ENCODE measurements at places on chromosomes 5 and 9.
A peak's percentile ranks its signal among the peaks of the same experiment; 100 is the strongest.

GRCh38 chr9:26437056-26437711, 455.4 kb downstream of the CAAP1 start:
- no peak for DNase-seq

DNA sequence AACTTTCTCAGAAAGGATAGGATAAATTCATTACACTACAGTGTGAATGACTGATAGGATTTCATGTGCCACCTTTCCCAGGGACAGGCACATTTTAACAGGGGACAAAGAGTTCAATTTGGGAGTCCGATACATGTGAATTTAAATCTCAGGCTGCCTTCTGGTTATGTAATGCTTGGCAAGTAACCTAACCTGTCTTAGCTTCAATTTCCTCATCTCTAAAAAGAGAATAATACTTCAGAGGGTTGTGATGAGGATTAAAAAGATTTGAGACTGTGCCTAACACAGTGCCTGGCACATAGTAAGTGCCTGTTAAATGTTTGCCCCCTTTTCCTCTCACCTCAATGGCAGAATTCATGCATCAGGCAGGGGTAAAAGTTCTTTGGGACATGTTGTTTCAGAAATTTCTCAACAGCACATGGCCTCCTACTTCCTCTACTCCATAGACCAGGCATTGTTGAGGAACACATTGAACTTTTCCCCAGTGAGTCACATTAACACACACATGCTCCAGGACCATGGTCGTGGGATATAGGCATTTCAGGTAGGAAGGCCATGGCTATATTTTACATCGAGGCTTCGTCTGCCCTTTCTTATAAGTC, 94.6 kb upstream of the EGFLAM start:
- no peak for DNase-seq

GRCh38 chr5:96627792-96628398, 34.3 kb upstream of the CAST start:
- DNase-seq, result no peak

DNA sequence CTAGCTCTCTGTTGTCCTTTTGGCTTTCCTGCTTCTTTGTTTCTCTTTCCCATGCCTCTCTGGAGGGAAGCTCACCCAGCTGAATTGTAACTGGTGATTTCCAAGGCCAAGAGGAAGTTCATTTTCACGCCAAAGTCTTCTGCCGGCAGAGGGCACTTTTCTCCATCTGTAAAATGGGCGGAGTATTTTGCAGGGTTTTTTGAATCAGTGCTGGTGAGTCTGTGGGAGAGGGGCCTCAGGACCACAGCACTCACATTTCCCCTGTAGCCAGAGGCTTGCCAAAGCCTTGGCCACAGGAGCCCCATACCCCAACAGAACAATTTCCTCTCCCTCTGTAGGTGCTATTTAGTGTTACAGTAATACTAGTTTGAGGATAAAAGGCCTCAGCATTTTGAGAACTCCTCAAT, 42.3 kb upstream of the MATR3 start:
- DNase-seq, result no peak

- no peak for DNase-seq
These were observed 355.3 kb downstream of the PRELID2 start for GRCh38 chr5:145479857-145480256.

GRCh38 chr9:26950521-26950920, 3.5 kb upstream of the PLAA start:
- no peak for DNase-seq

- no peak for DNase-seq
These were observed 656.5 kb downstream of the TLE1 start for GRCh38 chr9:81032831-81033230.

DNA sequence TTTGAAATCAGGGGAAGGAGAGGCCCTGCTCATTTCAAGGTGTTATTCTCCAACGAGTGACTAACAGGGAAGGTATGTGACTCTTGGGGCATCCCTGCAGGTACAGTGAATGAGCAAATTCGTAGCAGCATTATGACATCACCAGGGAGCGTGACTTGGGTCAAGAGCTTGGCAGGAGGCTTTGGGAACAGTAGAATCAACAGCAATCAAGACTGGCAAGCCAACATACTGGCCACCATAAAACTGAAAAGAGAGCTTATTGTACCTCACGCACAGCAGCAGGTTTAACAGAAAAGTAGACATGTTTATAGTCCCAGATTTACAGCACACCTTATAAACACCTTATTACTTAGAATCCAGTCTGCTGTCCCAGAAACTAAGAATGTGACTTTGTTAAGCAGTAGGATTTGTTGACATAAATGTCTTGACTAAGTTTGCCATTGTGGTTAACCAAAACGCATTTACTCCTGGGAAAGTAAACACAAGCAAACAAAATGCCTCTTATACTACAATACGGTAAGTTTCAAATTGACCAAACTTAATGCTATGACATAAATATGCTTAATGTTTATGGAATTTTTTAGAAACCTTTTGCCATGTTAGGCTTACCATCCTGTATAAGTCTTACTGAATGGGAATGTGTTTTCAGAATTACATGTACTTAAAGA, 297.8 kb downstream of the NPR3 start:
- no peak for DNase-seq

DNA sequence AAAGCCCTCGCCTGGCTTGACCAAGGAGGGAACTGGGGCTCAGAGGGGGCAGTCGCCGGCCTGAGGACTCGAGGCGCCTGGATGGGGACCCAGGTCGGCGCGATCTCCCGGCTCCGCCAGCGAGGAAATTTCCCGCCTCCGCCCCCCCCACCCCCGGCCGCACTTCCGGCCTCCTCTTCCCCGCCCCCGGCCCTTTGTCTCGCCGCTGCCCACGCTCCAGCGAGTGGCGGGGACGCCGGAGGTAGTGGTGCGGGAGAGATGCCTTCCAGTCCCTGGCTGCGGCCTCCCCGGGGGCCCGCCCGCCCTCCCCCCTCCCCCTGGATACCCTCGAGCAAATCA, 448 bp upstream of the GPRIN1 start:
- DNase-seq, result no peak

GRCh38 chr9:113963017-113963620, 87.0 kb downstream of the ZNF618 start:
- DNase-seq, result peak; percentile 60

- no peak for DNase-seq
These were observed 284.2 kb downstream of the NSG2 start for GRCh38 chr5:174329738-174330137.

DNA sequence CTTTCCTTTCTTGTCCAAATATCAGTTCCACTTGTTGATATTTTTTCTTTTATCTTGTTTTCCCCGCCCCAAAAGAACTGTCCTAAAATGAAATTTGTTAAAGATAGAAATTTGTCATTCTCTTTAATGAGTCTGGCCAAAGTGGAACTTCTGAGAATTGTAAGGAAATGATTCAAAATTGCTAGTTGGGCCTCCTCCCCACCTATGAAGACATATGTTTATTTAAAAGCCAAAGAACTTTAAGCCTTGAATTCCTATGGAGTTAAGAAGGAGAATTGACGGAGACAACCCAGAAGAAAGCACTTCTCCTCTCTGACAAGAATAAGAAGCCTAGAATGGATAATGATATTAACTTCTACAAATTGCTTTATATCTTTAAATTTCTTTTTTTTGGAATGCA, 59.1 kb upstream of the ALDH1A1 start:
- no peak for DNase-seq

GRCh38 chr5:126520593-126520953, 74.4 kb downstream of the ALDH7A1 start:
- DNase-seq, result no peak

- no peak for DNase-seq
These were observed 123.5 kb upstream of the SLCO6A1 start for GRCh38 chr5:102622262-102622661.

DNA sequence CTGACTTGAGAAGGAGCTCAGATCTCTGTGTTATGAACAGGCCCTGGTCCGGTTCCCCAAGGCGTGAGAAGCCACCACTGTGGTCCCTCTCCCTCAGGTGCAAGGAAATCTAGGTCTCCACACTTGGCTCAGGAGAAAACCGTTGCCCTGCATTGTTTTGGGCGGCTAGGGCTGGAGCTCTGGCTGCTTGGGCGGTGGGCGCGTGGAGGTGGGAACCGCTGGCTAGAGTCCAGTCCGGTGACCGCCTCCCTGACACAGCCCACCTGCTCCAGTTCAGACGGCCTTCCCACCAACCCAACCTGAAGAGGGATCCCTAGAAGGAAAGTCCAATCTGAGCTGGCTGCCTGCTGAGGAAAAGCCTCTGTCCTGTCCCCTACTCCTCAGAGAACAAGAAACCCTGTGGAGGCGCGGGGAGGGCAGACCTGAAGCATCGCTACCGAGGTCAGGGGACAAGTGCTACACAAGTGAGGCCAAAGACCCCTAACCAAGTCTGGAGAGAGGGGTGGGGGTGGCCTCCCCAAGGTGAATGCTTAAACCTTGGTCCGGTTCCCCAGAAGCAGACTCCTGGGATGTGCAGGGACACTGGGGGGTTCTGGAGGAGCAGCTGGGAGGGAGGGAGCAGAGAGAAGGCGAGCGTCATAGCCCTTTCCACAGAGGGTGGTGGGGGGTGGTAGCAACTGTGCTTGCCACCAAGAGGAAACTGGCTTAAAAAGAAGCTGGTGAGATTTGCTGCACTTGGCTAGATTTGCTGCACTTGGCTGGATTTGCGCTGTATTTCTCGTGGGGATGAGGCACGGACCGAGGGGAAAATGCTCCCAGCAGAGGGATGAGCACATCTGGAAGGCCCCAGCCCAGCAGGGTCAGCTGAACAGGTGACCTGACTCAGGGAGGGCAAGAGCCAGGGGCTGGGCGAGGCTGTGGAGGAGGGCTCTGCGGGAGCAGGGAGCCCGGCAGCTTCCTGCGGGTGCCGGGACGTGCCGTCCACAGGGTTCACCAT, 65.2 kb downstream of the RAPGEF1 start:
- DNase-seq, result no peak

- no peak for DNase-seq
These were observed 3.3 kb upstream of the SMC5 start for GRCh38 chr9:70255486-70255885.

DNA sequence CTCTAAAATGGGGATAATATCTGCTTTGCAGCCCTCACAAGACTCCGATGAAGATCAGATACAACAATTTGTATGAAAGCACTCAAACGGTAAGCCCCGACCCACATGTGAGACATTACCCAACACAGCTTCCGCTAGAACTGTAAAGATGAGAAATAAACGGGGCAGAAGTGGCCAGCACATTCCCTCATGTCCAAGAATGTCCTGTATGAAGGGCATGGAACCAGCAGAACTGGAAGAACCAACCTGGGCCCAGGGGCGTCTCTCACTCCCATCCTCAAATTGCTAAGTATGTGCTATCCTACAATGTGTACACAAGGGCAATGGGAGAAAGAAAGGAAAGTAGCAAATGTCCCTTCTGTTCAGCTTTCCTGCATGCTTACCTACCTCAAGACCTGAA, 33.0 kb downstream of the CCDC125 start:
- DNase-seq, result no peak

- no peak for DNase-seq
These were observed 7.5 kb upstream of the POU5F2 start for GRCh38 chr5:93748875-93749397.

GRCh38 chr5:168778536-168778935, 199.4 kb upstream of the PANK3 start:
- DNase-seq, result no peak

DNA sequence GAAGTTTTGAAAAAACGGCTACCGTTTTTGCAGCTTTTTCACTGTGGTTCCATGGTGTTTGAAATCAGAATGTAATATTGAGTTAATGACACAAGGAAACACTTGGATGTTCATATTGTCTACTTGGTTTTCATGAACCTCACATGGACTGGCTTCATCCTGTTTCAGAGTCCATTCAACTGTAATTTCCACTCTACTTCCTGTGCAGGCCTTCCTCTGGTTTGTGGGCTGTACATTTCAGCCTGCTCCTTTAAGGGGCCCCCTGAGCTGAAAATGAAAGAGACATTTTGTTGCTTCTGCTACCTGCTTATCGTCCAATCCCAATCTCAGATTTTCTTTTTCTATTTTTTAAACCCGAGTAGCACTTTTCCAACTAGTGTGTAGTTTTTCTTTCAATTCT, 41.8 kb upstream of the CDKN2B start:
- DNase-seq, result no peak
